ENCODE measurements at places on chromosomes 6 and 20. TPM values are rescaled to one million over a fixed set of nuclear protein-coding genes. Genes with fewer than 3 reads are reported as not detected.

DNA sequence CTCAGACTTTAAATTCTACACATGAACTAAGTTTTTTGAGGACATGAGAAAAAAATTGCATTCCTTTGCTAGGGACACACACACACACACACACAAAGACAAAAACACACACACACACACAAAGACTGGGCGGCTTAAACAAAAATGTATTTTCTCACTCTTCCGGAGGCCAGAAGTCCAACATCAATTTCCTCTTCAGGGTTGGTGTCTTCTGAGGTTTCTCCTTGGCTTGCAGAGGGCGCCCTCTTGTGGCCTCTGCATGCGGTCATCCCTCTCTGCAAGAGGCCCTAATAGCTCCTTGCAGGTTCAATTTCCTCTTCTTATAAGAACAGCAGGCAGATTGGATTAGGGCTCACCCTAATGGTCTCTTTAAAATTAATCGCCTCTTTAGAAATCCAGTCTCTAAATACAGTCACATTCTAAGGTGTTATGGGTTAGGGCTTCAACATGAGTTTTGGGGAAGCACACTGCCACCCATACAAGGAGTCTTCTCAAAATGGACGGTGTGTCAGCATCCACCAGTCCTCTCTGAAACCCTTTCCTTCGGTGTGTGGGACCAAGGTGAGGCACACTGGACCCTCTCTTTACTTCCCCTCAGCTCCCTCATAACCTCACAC, 61.4 kb downstream of the GPR6 start:
- no peak for DNase-seq

DNA sequence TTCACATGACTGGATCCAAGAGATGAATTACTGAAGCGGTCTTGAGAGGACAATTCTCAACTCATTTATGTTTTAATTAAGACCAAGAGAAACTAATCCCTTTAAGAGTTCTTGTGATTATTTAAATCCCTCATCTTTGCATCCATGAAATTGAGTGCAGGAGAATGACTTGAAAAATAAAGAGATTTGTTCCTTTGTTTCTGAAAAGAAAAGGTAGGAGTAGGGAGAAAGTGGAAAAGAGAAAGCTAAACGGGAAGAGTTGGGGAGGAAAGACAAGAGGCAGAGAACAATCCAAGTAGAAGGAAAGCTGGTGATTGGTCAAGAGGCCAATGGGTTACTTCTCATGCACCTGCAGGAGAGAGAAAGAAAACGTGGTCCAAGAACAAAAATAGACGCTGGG, 75.2 kb upstream of the SOX4 start:
- DNase-seq = no peak

DNA sequence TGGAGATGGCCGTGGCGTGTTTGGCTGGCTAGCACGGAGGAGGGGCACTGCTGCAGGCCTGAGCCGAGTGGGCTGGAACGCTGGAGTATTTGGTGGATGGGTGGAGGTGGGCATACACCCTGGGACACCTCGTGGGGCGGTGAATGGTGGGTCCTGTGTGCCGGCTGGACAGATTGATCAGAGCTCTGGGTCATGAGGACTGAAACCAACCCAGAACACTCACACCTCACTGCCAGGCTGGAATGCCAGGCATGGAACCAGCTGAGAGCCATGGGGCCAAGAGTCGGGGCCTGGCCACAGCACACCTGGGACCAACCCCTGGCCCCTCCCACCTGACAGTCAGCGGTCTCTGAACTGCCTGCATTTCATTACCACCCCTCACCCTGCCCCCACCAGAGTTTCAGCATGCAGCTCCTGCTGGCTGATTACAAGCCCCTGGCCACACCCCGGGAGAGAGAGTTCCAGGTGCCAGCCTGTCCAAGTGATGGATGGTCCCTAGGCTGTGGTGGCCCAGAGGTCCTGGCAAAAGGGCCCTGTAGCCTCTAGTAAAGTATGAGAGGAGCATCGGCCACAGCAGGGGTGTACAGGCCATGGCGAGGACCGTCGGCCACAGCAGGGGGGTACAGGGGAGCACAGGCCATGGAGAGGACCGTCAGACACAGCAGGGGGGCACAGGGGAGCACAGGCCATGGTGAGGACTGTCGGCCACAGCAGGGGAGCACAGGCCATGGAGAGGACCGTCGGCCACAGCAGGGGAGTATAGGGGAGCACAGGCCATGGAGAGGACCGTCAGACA, 3.3 kb downstream of the NPBWR2 start:
- DNase-seq = peak; percentile 88

GRCh38 chr20:61609461-61609860, 357.4 kb downstream of the CDH4 start:
- DNase-seq = no peak

GRCh38 chr6:15864038-15864707, 201.3 kb upstream of the DTNBP1 start:
- no peak for DNase-seq

DNA sequence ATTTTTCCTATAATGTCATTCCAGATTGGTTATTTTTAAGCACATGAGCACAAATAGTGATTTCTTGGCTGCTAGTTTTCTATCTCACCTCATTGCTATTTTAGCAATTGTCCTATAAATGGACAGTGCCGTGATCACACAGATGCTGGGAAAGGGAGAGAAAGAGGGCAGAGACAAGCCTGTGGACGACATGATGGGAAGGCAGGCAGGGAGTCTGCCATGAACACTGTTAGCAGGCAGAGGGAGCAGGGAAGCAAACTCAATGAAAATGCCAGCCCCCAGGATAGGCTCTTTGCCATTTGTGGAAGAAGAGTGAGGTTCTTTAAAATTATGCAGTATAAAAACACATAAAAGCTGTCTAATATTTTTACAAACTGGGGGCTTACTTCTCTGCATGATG, 96.8 kb downstream of the ADTRP start:
- no peak for DNase-seq

Gene HSPA12B
- total RNA-seq = 28.0 TPM

GRCh38 chr6:74689601-74690000, 516.3 kb downstream of the COL12A1 start:
- DNase-seq = no peak

Gene KIF25
- total RNA-seq = 0.93 TPM

GRCh38 chr20:32439132-32439829, 81.2 kb downstream of the ASXL1 start:
- DNase-seq = peak; percentile 84

DNA sequence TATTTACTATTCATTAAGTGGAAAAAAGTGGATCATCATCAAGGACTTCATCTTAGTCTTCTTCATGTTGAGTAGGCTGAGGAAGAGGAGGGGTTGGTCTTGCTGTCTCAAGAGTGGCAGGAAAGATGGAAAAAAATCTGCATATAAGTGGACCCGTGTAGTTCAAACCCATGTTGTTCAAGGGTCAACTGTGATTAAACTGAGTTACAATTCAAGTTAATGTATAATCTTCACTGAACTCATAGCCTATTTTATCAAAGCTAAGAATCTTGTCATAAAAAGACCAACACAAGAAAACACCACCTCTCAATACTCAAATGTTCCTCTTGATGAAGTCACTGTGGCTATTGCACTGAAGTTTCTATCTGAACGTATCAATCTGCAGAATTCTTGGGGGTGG, 260.2 kb downstream of the FNDC1 start:
- DNase-seq = no peak

DNA sequence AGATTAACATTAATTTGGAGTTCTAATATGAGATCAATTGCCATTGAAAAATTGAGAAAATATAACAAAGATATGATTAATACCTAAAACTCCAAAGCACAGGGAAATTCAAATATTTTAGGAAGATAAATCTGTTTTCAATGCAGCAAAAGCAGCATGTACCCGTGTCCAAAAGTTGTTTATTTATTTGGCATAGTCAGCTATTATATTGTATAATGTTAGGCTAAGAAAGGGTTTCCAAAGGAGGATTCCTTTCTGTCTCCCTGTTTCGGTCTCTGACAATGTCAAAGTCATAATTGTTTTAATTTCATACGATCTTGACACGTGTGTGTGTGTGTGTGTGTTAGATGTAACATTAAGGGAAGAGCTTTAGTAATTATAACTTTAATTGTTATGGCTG, 914.5 kb downstream of the EYS start:
- no peak for DNase-seq

DNA sequence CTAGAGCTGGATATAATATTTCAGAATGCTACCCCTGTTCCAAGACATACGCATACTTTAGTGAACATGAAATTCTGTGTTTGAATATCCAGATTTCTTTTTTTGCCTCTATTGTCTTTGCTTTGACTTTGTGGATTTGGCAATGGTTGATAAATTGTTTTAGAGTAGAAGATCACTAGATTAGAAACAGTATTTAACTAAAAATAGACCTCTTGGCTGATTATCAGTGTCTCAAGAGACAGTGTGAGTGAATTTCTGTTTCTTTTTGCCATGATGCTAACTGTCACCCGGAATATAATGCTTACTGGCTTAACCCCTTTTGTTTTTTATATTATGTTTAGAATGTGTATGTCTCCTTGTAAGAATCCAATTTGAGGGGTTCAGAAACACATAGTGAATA, 102.5 kb downstream of the PLCB1 start:
- DNase-seq = no peak

DNA sequence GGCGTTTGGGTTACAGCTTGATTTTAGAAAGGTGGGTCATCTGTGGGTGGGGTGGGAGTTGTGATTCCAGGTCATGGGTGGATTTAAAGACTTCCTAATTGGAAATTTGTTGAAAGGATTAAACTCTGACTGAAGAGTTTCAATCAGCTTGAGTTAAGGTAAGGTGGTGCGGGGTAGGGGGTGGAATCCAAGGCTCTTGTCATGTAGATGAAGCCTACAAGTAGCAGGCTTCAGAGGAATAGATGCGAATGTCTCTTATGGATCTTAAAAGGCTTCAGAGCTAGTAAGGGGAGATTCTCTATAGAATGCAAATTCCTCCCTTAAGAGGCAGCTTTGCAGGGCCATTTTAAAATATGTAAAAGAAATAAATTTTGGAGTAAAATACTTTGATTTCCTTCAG, 645.3 kb downstream of the FRK start:
- DNase-seq = no peak

Gene HEY2
- total RNA-seq = 1.3 TPM

DNA sequence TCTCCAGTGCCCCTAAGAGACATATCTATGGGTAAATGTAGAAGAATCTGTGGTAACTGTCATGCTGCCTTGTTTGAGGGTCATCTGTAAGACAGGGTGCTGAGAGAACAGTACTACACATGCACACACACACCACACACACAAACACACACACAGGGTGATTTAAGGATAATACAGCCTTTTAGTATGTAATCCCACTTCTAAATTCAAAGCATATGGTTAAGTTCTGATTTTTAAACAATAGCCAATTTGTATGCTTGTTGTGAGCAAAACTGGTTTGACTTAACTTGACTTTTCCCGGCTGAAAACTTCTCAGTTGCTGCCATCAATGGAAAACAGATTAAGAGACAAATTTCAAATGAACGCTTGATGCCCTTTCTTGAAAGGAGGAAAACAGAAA, 241.8 kb downstream of the ADGRG6 start:
- DNase-seq = no peak

DNA sequence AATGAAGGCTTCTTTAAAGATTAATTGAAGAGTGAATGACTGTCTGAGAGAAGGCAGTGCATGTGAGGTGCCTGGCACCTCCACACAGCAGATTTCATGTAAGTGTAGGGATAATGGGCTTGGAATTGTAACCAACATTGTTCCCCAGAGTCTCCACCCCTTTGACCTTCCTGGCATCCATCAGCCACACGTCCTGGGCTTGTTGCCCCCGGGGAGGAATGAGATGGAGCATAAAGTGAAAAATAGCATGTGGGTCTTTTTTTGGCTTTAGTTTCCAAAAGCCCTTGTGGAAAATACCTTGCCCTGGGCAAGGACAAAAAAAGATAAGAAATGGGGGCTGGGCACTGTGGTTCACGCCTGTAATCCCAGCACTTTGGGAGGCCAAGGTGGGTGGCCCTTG, 242.2 kb upstream of the ECI2 start:
- DNase-seq = no peak

DNA sequence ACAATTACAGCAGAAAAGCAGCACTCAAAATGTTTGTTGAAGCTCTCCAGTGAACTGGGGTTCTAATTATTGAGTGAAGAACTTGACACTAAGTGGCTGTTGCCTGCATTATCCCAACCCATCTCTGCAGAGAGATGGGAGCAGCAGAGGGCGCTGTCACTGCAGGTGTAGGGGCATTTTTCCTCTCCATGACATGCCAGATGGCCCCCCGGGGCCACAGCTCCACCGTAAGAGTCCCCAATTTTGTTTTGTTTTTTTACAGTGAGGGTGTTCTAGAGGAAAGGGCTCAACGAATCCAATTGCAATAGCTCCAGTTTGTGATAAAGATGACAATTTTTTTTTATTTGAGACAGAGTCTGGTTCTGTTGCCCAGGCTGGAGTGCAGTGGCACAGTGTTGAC, 1.9 kb upstream of the FUCA2 start:
- no peak for DNase-seq

Gene ID4
- total RNA-seq = 203 TPM

GRCh38 chr20:19706463-19706862, 51.6 kb upstream of the RIN2 start:
- no peak for DNase-seq

DNA sequence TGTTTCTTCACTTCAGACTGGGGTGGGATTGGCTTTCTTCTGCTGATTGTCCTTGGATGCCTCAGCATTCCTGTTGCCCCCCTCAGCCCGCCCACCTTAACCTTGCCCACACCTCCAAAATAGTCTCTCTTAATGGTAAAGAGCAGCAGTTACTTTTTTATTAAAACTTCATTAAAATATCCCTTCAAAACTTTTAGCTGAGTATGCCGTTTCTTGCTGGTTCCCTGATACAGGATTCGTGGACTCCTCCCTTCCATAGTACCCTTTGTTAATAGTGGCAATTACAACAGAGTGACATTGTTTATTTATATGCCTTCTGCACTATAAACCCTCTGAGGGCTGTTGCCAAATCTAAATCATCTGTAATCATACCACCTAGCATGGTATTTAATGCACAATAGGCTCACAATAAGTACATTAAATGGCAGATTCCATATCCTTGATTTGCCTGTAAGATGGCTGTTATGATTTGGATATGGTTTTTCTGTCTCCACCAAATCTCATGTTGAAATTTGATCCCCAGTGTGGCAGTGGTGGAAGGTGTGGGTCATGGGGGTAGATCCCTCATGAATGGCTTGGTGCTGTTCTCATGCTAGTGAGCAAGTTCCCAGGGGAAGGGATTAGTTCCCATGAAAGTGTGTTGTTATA, 3.5 kb upstream of the MOCS1 start:
- DNase-seq = no peak

Measured in mesenteric fat pad (tissue), 1 donor.